IPS-NIHi11 (cell line): ENCODE measurements at places on chromosomes 4 and X.

- DNase-seq, result no peak
These were observed 584.8 kb downstream of the PPARGC1A start for GRCh38 chr4:23305026-23305425.

DNA sequence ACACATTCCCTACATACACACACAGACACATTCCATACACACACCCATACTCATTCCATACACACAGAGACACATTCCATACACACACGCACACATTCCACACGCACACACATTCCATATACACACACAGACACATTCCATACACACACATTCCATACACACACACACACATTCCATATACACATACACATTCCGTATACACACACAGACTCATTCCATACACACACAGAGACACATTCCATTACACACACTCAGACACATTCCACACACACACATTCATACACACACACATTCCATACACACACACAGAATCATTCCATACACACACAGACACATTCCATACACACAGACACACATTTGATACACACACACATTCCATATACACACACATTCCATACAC lies 15.2 kb downstream of the LINC00632 start:
- DNase-seq, result no peak

- DNase-seq, result no peak
These were observed 64.8 kb upstream of the FGG start for GRCh38 chr4:154677300-154677699.

DNA sequence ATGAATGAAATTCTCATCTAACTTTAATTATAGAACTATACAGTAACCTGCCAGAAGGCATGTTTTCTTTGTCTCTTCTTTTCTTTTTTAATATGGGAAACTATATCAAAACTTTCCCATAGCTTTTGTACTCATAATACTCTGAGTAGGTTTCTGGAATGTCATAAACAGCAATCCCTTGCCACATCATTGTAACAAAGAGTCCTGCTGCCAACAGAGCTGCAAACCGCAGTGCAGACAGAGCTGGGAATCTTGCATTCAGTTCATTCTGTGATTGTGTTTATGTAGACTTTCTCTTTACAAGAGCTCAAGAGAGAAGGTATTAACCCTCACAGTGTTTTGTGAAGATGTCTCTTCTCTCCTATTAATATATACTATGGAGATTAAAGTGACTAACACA lies 304.4 kb upstream of the SLIT2 start:
- no peak for DNase-seq

DNA sequence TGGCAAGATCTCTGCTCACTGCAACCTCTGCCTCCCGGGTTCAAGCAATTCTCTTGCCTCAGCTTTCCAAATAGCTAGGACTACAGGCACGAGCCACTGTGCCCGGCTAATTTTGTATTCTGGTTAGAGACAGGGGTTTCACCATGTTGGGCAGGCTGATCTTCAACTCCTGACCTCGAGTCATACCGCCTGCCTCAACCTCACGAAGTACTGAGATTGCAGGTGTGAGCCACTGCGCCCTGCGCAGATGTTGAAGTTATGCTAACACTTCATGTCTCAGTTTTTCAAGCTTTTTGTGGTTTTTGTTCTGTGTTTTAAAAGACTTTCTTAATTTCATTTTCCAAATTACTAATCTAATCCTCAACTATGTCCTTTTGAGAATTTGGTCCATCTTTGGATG lies 154.4 kb upstream of the TLL1 start:
- no peak for DNase-seq

DNA sequence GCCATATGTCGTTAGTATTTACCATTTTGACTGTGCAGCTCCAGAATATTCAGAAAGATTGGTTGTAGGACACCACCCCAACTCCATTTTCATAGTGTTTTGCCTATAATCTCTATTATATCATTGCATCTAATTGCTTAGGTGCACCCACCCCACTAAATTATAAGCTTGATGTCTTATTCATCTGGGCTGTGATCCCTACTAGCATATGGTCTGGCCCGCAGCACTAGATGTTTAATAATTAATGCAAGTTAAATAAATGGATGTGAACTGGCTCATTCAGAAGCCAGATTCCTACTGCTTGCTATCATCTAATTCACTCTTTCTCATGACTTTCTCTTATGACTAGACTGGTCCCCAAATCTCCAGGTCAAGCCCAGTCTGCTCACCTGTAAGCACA lies 143.5 kb downstream of the RELL1 start:
- no peak for DNase-seq
